Placental epithelial cell (primary cell): ENCODE measurements at places on chromosomes 6 and 20. TPM values are rescaled to one million over a fixed set of nuclear protein-coding genes. Genes with fewer than 3 reads are reported as not detected.

Gene HLA-DQB1
- 0.22 TPM in 1 of 2 replicates, not detected in the other for total RNA-seq

Gene KCNQ5
- total RNA-seq = 0.43 and 5.9 TPM in 2 replicates

Gene MAS1
- total RNA-seq = not detected in 2 replicates

Gene RAET1L
- total RNA-seq = 0.22 TPM in 1 of 2 replicates, not detected in the other

Gene TP53RK
- total RNA-seq = 12.1 and 14.9 TPM in 2 replicates

Gene NOX3
- total RNA-seq = not detected in 2 replicates

Gene FAM210B
- total RNA-seq = 37.3 and 38.1 TPM in 2 replicates

Gene BPIFB2
- total RNA-seq = not detected in 2 replicates

Gene IFT52
- total RNA-seq = 35.7 and 47.5 TPM in 2 replicates

Gene KHDC3L
- not detected in 2 replicates for total RNA-seq

Gene STX16
- 17.4 and 41.6 TPM in 2 replicates for total RNA-seq

Gene THBS2
- 1.3 and 5.1 TPM in 2 replicates for total RNA-seq

Gene MLIP
- not detected in 2 replicates for total RNA-seq

Gene CLPSL2
- not detected in 2 replicates for total RNA-seq

Gene RBM24
- 0.11 and 0.39 TPM in 2 replicates for total RNA-seq
